Cortex of kidney (tissue), 1 donor: ENCODE measurements at places on chromosomes 13 and 19.

GRCh38 chr13:63605962-63606361 is 2190.3 kb upstream of the PCDH20 start:
- DNase-seq, result no peak

DNA sequence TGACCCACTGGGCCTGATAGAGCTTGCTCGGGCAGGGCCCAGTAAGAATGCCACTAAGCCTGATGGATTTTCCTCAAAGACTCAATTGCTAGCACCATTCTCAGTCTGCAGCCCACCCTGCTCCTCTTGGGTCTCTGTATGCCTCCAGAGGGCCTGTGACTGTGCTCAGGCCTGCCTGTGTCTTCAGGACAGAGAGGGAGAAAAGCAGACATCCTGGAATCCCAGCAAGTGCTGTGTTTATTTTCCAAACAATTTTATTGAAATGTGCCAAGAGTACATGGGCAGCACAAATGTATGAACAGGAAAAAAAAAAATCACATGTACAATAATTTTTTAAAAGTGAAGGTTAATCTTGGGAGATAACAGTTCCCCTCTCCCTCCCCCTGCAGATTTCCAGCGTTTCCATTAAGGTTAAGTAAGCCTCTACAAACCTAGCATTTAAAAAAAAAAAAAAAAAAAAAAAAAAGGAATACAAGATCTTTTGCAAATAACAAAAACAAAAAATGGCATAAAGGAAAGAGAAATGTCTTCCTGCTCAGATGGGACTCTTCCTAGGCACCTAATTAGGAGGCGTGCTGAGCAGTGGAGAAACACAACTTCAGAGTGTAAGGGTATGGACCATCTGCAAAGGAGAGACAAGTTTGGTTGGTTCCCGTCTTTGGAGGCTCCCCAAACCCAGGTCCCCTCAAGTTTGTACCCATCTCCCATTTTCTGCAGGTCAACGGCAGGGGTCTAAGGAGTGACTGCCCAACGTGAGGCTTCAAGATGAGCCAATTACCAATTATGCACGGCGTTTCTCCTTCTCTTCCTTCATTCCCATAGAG is 4.8 kb upstream of the ECH1 start:
- DNase-seq, result no peak

DNA sequence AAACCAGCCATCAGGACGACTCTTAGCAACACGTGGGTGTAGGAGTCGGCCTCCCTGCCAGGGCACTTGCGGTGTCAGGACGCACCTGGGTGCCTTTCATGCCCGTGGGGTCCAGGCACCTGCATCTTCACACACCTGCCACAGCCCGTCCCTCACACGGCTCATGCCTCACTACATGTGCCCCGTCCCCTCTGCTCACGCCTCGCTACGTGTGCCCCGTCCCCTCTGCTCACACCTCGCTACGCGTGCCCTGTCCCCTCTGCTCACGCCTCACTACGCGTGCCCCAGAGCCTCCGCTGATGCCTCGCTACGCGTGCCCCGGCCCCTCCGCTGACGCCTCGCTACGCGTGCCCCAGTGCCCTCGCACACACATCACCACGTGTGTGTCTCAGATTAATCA is 58.0 kb upstream of the F7 start:
- no peak for DNase-seq

GRCh38 chr19:33063753-33064457 is 783 bp downstream of the RHPN2 start:
- no peak for DNase-seq

DNA sequence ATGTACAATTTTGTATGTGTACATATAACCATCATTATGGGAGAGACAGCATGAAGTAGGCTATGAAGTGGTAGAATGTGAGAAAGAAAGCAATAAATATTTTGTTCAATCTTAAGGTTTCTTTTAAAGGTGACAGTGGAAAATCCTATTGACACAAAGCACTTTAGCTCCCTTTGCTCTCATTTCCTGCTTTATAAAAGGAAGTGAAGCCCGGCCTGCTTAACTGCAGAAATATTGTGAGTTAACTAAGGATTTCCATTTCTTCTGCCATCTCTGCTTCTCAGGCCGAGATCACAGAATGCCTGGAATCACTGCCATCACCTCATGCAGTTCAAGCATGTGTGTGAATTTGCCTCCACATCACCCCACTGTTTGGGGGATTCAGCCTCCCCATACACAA is 83.5 kb downstream of the FRY start:
- DNase-seq, result no peak

DNA sequence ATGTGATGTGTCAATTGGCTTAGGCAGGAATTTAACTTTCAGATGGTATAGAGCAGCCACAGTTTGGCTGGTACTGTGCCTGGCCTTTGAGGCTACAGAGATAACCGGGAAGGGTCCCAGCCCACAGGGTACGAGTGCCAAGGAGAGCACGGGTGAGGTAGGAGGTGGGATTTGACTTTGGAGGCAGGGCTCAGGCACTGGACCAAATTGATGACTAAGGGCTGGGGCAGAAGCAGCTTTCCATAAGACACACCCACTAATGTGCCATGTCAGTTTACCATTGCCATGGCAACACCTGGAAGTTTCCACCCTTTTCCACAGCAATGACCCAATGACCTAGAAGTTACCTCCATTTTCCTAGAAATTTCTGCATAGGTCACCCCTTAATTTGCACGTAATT is 466.2 kb downstream of the TSHZ3 start:
- DNase-seq, result no peak

GRCh38 chr19:30682146-30682998 is 310.2 kb downstream of the ZNF536 start:
- DNase-seq, result no peak

DNA sequence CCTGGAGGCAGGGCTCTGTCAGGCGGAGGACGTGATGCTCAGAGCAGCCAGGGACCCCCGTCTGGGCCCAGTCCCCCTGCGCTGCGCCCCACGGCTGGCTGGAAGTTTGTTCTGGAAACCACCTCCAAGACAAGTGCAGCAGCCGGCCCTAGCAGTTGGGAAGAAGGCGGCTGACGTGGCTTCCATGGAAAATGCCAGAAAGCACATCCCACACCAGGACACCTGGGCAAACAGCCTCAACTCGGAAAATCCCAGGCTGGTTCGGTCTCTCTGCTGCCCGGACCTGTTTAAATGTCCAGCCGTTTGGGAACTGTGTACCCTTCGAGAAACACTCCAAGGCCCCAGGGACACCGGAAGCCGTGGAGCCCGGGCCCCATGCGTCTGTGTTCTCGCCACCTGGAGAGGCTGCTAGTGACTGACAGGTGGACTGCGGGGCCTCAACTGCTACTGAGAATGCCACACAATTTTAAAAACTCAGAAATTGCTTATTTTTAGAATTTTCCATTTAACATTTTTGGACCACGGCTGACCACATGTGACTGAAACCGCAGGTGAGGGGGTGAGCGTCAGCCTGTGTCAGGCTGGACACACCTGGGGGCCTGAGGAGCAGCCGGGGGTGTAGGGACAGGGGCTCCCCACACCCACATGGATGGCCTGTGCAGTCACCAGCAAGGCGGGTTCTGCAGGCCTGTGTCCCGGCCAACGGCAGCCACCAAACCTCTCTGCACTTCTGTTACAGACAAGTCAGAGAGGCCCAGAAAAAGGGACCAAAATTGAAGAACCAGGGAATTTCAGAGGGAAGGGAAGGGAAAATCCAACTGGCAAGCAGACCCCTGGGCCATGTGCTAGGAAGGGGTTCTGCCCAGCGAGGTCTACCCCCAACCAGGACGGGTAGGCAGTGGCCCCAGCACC is 31.7 kb downstream of the RASA3 start:
- no peak for DNase-seq

DNA sequence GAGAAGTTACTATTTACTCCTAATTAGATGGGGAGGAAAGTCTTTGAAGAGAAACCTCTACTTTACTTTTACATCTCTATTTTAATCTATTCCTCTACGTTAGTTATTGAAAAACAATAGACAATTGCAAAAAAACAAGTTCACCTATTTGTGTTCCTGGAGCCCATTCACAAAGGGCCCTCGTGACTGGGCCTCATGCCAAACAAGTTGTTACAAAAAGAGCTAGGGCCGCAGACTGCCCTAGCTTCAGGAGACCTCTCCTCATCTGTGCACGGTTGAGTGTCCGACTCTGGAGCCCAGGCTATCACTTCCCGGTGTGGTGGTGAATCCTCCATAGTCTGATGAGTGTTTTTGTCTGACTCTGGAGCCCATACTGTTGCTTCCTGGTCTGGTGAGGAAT is 190.9 kb downstream of the ZNF486 start:
- DNase-seq, result no peak

GRCh38 chr19:38264486-38265212 is at the start of gene SPINT2:
Gene SPINT2, plus strand, starts transcription at chr19:38264573. Its CDS starts 320 bp downstream, at chr19:38264893.
- no peak for DNase-seq

- DNase-seq, result no peak
Observed at GRCh38 chr13:32936716-32937115, 79.5 kb upstream of the KL start.

DNA sequence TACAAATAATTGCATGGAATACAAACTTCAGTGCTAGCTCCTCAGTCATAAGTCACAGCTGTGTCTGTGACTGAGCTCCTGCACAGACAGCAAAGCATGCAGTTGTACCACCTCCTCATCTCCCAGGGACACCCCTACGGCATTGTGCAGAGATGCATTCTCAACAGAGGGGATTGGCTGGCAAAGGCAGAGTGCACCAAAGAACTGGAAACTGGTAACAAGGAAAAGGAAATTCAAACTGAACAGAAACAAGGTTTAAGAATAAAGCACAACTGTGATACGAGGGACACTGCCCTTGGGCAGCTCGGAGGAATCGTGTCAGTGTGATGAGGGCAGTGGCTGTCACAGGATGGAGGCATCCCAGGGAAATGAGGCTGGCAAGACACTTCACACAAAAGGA is 126.1 kb upstream of the SOX1 start:
- no peak for DNase-seq

GRCh38 chr19:6267552-6268381 is 12.0 kb downstream of the MLLT1 start:
- no peak for DNase-seq

DNA sequence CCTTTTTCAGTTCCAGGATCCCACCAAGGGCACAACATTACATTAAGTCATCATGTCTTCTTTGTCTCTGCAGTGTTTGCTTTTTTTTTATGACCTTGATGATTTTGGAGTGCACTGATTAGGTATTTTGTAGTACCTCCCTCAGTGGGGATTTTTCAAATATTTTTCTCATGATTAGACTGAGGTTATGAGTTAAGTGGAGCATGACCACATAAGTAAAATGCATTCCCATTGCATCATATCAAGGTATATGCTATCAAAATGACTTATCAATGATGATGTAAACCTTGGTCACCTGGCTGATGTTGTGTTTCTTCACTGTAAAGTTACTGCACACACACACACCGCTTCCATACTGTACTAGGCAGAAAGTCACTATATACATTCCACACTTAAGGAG is 96.7 kb upstream of the TRPC4 start:
- DNase-seq, result no peak

DNA sequence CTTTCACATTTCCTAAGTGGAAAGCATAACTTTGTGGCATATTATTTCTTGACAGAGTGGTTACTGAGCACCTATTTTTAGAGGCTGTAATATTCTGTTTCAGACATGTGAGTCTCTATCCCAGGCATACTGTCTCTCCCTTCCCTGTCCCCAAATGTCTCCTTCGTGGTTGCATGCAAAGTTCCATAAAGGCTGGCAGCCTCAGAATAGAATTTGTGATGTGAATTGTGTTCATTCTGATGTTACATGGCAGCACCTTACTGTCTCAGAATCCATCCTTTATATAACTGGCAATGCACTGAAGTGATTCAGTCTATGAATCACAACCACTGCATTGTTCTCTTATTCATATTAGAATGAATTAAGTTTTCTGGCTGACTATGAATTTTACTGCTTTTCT is 89.0 kb upstream of the SLC7A1 start:
- DNase-seq, result no peak

DNA sequence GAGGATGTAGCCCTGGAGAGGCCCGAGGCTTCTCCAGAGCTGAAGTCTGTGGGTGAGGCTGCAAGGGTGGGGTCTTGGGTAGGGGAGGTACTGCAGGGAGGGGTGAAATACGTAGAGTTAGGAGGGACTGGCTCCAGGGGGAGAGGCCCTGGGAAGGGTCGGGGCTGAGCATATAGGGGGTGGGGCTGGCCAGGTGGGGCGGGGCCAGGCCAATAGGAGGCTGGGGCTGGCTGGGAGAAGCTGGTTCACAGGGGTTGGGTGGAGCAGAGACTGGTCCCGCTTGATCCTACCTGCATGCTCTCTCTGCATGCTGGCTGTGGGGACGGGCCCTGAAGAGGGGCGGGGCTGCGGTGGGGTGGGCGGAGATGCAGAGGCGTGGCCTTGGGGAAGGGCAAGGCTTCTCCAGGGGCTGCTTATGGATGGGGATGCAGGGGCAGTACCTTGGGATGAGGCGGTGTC is 51.9 kb downstream of the CELF5 start:
- DNase-seq, result no peak

DNA sequence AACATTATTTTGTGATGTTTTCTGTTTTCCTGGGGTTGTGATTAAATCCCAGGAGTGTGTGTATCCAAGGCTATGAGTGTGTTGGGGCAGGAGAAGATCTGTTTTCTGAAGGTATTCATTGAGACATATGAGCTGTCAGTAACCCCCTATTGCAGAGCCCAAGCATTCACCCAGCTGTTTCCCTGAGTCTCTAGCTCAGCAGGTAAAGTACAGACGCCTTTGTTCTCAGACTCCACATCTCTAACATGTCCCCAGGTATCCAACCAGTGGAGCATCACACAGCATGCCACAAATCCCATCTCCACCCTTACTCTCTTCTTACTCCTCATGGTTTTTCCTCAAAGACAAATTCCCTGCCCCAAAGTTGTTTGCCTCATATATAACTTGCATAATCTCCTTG is 213.6 kb downstream of the PCDH20 start:
- no peak for DNase-seq

- no peak for DNase-seq
Observed at GRCh38 chr13:44244288-44244687, 129.3 kb upstream of the SERP2 start.

DNA sequence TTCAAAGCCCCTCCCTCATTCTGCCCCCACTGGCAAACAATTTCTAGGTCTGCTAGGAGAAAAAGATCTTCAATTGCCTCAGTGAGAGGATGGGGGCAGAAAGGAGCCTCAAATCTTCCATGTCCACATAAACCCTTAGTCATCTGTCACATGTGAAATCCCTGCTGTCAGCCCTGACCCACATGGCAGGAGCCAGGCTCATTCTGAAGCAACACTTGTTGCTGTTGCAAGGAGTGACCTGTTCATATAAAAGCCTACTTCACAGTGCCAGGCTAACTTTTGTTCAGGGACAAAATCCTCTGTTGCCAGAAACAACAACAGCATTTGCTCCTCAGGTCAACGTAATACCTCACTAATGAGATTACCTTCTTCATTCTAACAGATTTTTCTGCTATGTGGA is 70.5 kb downstream of the IRS2 start:
- no peak for DNase-seq

GRCh38 chr13:102536196-102536595 is 60.6 kb upstream of the TPP2 start:
- DNase-seq, result no peak

DNA sequence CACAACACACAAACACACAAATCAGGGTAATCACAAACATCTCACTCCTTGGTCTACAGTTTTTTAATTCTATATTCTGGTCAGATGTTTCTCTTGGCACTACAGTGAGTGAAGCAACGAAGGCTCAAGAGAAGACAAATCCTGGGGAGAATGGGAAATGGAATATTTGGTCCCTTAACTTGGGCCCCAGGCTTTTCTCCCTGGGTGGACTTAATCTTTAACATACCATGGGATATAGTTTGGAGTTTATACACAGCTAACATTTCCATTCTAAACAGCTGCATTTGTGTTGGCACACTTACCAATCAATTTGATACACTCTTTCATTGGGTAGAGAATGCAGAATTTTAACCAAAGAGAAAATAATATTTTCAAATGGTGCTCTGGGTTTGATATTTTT is 1132.6 kb upstream of the SLC10A2 start:
- no peak for DNase-seq

GRCh38 chr13:62337109-62337880 is 921.6 kb upstream of the PCDH20 start:
- no peak for DNase-seq
